ENCODE measurements at places on chromosomes 16 and 17.

DNA sequence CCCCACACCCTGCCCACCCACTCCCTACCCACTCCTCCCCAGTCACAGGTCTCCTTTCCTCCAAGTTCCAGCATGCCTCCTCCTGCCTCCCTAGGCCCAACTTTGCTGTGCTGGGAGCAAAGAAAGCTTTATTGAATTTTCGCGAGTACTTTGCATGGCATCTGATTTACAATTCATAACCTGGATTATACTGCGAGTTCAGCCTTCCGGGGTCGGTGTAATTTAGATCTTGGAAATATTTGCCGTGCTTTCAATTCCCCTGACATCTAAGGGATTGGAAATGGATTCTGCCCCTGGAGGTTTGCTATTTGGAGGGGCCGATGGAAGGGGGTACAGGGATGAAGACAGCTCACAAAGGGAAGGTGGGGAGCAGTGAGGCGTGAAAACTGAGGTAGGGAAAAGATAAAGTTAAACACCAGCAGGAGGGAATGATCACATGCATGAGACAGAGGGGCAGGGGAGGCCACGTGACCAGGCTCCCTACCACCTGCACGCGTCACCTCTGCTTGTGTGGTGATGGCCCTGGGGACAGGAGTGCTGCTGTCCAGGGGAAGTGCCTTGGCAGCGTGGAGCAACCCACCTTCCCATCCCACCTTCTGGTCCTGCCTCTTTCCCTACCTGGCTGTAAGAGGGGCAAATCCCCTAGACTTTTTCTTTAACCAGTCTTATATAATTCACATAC lies 132.3 kb upstream of the RPL38 start:
- no peak for DNase-seq

GRCh38 chr16:30914830-30915229 lies 8.5 kb upstream of the FBXL19 start:
- DNase-seq = no peak

DNA sequence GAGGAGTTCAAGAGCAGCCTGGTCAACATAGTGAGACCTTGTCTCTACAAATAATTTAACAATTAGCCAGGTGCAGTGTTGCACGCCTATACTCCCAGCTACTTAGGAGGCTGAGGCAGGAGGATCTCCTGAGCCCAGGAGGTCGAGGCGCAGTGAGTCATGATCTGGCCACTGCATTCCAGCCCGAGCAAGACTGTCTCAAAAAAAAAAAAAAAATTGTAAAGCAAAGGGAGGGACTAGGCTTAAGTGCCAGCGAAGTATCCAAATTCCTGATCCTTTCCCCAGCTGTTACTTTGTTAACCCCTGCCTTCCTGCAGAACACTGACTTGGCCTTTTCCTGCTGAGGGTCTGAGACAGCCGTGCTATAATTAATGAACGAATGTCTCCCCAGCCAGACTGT lies 2.7 kb downstream of the GDPD3 start:
- no peak for DNase-seq

DNA sequence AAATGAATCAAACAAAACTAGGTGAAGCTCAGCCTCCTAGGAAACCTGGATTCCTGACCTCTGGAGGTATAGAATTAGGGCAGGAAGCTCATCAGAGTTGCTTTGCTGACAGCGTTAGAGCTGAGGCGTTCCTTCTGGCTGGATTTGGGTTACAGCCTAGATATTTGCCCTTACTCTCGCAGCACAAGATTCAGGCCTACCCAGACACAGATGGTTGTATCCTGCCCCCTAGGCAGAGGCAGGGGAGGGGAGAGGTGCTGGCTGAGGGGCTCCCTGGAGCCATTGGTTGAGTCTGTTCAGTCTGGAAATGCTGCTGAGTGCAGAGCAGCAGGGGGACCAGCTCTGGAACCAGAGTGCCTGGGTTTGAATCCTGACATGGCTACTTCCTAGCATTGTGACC lies 78.4 kb downstream of the MPRIP start:
- DNase-seq = no peak

DNA sequence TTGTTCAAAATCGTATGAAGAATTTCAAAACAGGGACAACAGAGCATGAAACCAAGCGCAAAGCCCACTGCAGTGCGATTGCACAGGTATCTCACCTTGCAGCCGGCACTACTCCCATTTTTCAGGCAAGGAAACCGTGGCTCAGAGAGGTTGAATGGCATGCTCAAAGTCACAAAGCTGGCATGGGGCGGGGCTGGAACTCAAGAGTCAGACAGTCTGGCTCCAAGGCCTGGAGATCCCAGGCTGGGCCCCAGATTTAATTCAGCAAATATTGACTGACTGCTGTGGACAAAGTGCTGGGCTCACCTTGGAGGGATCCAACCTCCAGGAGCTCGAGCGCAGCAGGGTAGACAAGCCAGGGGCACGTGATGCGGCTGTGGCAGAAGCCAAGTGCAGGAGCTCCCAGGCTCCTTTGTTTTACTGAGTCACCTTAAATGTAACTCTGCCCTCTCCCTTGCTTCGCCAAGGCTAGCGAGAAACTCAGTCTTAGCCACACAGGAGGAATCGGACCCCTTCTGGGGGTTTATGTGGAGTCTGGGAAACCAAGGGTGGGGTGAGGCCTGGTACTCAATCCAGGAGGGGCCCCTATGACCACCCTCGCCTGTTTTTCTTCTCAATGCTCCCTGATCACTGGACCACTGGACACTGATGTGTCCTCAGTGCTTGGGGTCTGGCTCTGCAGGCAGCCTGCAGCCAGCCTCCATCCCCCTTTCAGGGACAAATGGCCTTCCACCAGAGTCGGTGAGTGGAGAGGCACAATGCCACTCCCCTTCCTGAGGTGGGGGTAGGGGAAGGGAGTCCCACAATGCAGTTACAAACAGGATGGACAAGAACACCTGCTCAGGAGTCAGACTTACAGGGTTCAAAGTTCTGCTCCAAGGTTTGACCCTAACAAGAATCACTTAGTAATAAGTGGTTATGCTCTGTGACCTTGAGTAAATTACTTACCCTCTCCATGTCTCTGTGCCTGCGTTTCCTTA lies 3.9 kb upstream of the SPATA20 start:
- peak; percentile 49 for DNase-seq

DNA sequence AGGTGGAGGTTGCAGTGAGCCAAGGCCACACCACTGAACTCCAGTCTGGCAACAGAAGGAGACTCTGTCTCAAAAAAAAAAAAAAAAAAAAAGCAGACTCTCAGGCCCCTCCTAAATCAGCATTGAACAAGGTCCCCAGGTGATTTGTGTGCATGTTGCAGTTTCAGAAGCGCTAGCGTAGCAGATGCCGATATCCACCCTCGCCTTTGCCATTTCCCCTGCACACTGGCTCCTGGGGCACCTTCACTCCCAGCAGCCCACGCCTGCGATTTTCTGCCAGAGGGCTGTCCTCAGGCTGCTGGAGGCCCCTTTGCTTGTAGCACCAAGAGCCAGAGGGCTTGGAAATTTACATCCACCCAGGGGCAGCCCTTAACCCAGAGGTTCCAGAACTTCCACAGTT lies 95.6 kb downstream of the WSCD1 start:
- no peak for DNase-seq
